ENCODE measurements at places on chromosomes 1 and 21.
A peak's percentile ranks its signal among the peaks of the same experiment; 100 is the strongest.

- no peak for DNase-seq
Measured at GRCh38 chr1:75908717-75909152, 23.5 kb downstream of the ASB17 start.

GRCh38 chr1:37034121-37035013 is at the start of gene GRIK3:
Gene GRIK3, minus strand, starts transcription at chr1:37034515. Its CDS starts 407 bp downstream, at chr1:37034108.
- DNase-seq: no peak

DNA sequence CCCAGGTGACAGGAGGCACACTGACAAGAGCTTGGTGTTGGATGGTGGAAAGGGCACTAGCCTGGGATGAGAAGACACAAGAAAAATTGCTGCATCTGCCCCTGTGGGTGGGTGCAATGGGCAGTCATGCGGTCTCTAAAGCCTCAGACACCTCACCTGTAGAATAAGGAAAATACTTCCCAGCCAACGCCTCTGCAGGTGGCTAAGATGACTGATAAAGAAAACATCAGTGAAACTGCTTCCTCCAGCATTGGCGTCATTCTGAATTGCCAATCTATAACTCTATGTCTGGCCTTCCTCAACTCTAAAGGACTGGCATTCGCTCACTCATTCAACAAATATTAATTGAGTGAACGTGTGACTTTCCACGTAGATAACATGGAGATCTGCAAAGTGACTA is 100.4 kb upstream of the F3 start:
- no peak for DNase-seq

DNA sequence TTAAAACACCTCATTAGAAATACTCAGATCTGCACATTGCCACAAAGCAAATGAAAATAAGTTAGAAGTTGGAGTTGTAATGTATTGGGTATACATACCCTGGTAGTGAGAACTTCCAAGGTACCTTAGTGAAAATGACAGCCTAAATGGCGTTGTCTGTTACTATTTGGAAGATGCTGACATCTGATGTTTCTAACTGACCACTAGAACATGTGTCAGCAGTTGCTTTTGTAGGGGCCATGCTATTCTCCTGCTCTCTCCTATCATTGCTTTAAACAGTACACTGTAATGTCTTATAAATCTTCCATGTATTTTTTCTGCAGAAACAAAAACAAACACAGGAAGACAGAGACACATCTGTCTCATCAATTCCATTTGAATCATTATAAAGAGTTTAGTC is 40.1 kb downstream of the LAMC1 start:
- no peak for DNase-seq

GRCh38 chr21:41754479-41754891 is 12.4 kb downstream of the RIPK4 start:
- no peak for DNase-seq

GRCh38 chr1:157286646-157287420 is 148.6 kb upstream of the ETV3 start:
- no peak for DNase-seq

- no peak for DNase-seq
Measured at GRCh38 chr1:204623365-204623893, 62.1 kb downstream of the LRRN2 start.

GRCh38 chr1:42927920-42928505 is 30.7 kb downstream of the SLC2A1 start:
- DNase-seq: no peak

- DNase-seq: no peak
Measured at GRCh38 chr1:36775716-36776115, 258.6 kb downstream of the GRIK3 start.

DNA sequence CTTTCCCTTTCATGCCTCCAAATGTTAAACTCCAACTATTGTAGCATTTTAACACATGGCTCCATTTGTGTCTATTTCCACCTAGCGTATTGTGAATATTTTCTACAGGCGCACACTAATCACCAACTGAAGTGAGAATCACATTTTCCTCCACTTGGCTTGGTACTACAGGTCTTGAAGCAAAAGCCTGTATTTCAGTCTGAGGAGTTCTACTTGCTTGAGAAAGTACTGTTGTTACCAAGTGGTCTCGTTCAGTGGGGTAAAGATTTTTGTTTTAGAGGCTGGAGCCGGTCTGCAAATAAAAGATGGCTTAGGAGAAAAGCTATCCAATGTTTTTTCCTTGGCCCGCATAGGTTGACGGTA is 550 bp upstream of the PTBP2 start:
- peak; percentile 4 for DNase-seq

Measured in CD4-positive, alpha-beta T cell treated with Interleukin-21 for 1 hour (primary cell).